ENCODE measurements at places on chromosomes 12 and 14.

GRCh38 chr14:22418631-22419030 lies 170.4 kb downstream of the DAD1 start:
- no peak for DNase-seq

DNA sequence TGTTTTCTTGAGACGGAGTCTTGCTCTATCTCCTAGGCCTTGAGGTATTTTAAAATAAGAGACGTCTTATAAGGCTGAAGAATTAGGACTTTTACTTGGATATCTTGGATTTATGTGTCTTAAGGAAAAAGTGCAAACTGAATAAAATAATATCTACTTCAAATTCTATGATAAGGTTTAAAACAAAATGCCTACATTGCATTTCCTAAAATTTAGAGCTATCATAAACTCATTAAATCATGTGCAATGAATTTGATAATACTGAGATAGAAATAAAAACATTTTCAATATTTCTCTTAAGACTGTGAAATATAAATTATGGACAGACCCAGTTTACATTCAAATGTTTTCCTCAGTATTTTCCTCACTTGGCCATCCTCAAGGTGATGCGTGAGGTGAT lies 729.5 kb upstream of the LMO3 start:
- no peak for DNase-seq

- DNase-seq, result no peak
Observed at GRCh38 chr12:13088496-13088895, 15.0 kb downstream of the GSG1 start.

DNA sequence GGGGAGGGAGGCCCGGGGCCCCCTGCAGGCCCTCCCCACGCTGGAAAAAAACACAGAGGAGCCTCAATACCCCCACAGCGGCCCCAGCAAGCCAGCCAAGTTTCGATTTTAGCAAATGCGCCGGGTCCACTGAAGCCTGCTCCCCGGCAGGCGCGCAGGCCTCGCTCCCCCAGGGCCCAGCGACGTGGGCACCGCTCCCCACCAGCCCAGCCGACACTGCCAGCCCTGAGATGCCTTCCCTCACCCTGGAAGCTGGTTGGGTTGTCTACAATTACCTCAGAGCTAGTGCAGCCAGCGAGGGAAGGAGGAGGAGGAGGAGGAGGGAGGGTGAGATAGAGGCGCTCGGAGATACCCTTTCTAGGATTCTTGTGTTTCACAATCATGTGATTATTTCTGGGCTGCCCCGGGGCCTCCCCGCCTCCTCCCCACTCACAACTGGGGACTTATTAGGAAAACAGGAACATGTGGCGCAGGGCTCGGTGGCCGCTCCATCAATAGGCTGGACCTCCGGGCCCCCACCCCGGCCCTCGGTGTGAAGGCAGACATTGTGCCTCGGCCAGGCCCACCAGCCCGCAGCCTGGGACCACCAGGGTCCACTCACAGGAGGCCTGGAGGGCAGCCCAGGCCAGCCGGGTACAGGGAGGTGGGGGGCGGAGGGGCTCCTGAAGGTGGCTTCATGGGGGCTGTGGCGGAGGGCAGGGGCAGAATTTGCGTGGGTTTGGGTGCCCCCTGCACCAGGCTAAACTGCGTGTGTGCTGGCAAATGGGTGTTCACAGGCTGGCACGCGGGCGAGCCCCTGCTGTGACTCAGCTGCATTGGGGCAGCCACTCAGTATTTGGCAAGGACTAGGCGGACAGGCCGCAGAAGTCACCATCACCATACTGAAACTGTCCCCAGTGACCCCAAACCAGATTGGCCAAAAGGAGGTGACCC lies 109.9 kb downstream of the NCOR2 start:
- no peak for DNase-seq

DNA sequence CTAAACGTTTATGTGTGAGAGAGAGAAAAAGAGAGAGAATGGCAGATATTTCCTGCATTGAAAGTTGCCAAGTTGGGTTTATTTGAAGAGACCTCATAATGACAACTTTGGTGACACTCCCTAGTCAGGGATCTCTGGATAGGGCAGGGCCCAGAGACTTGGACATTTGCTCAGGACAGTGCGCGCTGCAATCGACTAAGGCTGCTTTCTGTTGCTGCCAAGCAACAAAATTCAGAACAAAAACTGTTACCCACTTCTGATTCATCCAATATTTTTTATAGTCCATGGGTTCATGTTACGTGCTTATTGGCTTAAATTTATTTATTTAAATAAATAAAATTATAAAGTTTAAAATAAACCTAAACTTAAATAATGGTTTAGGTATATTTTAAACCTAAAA lies 34.2 kb downstream of the PTGER2 start:
- no peak for DNase-seq

GRCh38 chr14:103260629-103261124 lies 73.4 kb upstream of the EIF5 start:
- DNase-seq, result no peak

DNA sequence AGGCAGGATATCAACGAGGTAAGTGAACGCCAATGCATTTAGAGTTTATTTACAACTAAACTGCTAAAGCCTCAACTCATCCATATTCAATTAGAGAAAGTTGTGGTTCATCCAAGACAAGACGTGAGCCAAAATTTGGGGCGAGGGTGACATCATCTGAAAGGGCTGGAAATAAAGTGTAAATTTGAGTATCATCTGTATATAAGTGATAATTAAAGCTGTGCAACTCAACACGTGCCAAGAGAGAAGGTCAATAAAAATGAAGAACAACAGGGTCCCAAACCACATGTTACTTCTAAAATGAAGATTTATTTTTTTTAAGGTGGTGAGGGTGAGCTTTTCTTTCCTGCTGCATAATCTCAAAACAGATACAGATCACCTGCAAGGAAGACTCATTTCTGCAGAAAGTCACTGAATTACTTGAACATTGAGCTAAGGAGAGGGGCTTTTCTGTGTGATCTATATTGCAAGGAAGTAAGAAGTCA lies 203.6 kb downstream of the EFCAB11 start:
- DNase-seq, result no peak

DNA sequence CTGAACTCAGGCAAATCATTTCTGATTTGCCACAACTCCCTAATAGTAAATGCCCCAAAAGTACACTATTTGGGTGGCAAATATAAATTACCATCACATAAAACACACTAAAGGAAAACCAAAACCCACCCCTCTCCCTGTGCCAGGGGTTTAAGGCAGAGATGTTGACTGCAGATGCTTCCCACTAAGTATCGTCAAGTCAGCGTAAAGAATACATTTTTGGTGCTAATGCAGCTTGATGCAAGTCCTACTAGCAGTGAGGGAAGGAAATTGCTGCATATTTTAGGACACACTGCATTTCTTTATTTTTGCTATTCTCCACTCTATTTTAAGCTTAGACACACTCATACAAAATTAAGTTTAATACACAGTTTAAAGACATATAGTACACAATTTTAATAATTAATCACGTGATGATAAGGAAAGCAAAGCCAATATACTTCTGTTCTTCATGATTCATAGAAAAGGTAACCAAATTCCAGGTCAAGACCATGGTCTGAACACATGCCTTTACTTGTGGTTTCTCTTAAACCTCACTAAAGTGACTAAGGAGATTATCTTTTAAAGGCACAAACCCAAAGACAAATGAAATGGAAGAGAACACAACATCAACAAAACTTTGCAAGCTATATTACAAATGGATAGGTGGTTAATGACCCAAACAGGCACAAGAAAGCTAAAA lies 162.2 kb downstream of the STXBP6 start:
- no peak for DNase-seq

GRCh38 chr12:1188016-1188415 lies 197.0 kb downstream of the ERC1 start:
- no peak for DNase-seq

GRCh38 chr14:105418269-105419194 lies 1.1 kb upstream of the MTA1 start:
- no peak for DNase-seq

DNA sequence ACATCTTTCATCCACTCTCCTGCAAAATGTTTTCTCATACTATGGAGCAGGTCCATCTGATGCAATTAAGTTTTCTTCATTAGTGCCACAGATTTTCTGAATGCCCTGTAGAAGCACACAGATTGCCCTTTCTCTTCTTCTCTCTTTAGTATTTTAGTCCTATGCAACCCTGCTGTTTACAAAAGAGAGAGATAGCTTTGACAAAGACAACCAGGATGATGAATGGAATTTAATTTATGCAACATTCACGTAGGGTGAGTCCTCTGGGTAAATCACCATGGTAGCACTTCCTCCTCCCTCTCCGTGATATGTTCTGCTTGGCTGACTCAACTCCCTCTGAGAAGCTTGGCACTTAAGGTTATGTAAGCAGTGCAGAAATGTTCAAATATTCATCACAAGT lies 400.9 kb upstream of the PDE3A start:
- DNase-seq, result peak; percentile 91

DNA sequence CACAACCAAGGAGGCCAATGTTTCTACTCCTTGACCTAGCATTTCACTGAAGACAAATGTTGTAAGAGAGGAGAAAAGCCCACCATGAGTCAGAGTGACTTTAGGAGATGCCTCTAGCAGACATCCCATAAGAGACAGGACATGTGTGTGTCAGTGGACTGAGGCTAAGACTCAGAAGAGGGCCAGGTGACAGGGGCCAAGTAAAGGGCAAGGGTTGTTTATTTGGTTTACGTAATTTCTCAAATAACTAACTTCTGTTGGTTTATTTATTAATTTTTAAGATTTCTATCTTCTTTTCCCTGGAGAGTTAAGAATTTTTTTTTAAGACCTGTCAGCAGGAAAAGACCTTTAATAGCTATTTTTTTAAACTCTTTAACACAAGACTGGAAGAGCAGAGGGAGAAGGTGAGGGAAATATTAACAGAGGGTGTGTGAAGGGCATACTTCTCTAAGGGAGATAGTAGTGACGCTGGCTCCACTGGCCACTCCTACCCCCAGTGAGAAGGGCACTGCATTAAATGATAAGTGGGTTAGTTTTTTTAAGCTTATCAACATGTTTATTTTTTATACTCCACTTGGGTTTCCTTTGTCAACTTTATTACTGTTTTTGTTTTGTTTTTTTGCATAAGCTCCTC lies 3.4 kb downstream of the PNP start:
- DNase-seq, result no peak

DNA sequence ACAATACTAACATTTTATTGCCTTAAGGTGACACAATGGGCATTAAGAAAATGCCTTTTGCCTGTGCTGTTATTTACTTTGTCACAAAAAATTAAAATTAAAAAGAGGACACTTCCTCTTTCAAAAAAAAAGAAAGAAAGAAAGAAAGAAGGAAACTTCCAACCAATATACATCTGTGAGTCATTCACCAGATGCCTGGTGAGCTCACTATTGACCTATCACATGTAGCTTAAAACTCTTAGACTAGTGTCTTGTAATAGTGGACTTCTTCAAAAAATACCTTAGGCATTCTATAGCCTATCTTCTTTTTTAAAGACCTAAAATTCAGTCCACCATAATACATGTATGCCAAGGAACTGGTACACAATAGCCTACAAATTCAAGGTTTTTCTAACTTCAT lies 4.9 kb upstream of the SOX5 start:
- DNase-seq, result no peak
